ENCODE measurements at places on chromosomes 5 and 9.

GRCh38 chr9:98610211-98610610 lies 98.5 kb downstream of the GABBR2 start:
- DNase-seq = no peak

GRCh38 chr9:137176302-137177182 lies 4.7 kb upstream of the TMEM210 start:
- no peak for DNase-seq

DNA sequence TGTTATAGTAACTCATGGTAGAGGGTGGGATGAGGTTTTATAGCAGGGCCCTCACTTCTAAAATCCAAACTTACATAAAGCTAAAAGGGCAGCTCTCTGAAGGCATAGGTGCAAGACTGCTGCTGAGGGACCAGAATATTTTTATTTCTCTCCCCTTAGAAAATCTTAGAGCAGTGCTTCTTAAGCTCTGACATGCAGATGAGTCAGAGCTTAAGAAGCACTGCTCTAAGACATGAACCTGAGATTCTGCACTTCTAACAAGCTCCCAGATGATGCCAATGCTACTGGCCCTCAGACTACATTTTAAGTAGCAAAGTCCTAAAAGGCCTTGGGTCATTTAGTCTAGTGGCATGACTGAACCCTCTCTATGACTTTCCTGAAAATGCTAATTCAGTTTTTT lies 97.6 kb upstream of the SPRY4 start:
- DNase-seq = no peak

- no peak for DNase-seq
These were observed 50.2 kb downstream of the CSNK1A1 start for GRCh38 chr5:149500922-149501582.

- no peak for DNase-seq
These were observed 74.2 kb upstream of the TNFSF8 start for GRCh38 chr9:115004545-115004944.

GRCh38 chr5:81418606-81419005 lies 24.7 kb upstream of the ACOT12 start:
- no peak for DNase-seq

GRCh38 chr5:151740958-151741373 lies 17.5 kb downstream of the ATOX1 start:
- DNase-seq = no peak

DNA sequence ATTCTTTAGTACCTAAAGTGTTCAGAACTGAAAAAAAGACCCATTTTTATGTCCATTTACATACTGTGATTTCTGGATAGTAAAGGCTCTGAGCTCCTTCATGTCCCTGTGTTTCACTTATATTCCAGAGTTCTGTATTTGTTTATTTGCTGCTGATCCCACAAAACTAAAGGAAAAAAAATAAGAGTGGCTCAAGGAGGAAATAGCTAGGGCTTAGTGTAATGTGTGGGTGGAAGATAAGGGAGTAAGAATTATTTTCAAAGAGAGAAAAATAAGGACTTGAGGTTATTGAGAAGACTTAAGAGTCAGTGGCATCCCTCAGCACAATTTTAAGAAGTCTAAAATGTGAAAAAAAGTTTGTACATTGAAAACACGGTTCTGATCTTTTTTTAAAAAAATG lies 46.0 kb downstream of the ENTREP1 start:
- no peak for DNase-seq

DNA sequence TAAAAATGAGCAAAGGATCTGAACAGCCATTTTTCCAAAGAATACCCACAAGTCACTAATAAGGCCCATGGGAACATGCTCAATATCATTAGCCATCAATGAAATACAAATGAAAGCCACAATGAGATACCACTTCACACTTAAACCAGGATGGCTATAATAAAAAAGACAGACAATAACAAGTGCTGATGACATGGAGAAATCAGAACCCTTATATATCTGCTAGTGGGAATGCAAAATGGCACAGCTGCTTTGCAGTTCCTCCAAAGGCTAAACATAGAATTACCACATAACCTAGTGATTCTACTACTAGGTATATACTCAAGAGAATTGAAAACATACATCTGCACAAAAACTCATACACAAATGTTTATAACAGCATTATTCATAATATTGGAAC lies 83.7 kb downstream of the HOMER1 start:
- no peak for DNase-seq

GRCh38 chr9:85541876-85542275 lies 199.9 kb downstream of the AGTPBP1 start:
- no peak for DNase-seq

GRCh38 chr5:118052503-118052902 lies 935.8 kb downstream of the DTWD2 start:
- DNase-seq = no peak

DNA sequence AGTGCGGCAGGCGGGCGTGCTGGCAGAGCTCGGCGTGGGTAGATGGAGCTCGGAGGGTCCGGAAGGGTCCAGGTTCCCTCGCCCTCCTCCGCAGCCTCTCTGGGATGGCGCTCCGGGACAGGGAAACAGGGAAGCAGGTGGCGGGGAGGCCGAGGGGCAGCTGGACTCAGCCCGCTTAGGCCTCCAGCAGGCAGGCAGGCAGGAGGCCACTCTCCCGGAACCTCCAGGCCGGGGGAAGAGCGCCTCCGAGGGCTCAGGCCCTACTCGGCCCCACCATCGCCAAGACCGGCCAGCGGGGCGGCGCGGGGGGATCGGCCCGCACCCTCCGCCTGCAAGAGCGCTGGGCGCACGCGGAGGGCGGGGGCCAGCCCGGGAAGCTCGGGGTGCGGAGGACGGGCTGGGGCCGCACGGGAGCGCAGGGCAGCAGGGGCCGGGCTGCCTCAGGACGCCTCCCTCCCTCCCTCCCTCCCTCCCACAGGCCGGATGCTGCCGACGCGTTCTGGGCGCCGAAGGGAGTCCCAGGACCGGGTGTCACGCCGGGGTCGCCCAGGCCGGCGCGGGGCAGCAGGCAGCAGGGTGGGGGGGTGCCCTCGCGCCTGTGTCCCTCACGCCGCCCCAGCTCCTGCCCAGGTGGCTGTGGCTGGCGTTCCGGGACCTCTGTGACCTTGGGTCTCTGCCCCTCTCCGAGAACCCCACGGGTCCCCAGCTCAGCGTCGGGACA lies 977 bp downstream of the MGAT4B start:
- no peak for DNase-seq

DNA sequence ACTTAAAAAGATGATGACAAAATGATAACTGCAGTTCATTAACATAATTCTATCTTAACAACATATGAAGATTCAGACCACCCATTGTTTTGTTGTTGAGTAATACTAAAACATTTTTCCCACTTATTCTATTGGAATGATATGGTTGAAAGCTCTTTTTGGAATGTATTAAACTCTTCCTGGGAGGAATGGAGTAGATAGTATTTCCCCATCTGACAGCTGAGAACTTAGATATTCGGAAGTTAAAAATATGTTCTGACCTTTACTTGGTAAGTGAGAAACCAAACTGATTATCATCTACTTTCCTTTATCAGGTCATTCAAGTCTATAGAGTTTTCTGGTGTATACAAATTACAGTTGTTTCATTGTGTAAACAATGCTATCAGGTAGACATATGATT lies 452.9 kb downstream of the CSNK1G3 start:
- no peak for DNase-seq

DNA sequence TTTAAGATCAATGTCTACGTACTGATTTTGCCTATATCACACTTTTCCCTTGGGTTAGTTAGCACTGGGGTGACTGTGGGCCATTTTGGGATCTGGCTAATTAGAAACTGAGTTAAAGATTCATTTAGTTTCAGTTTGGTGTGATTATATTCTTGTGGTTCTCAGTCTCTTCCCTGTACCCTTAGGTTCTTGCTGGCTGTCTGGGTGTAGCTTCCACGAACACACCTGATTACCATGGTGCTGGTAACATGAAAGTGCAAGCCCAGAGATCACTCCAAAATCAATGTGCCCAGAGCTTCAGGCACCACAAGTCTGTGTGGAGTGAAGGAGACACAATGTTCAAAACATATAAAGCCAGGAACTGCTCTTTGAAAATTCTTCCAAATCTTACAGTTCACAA lies 248.1 kb downstream of the PDE4D start:
- no peak for DNase-seq

DNA sequence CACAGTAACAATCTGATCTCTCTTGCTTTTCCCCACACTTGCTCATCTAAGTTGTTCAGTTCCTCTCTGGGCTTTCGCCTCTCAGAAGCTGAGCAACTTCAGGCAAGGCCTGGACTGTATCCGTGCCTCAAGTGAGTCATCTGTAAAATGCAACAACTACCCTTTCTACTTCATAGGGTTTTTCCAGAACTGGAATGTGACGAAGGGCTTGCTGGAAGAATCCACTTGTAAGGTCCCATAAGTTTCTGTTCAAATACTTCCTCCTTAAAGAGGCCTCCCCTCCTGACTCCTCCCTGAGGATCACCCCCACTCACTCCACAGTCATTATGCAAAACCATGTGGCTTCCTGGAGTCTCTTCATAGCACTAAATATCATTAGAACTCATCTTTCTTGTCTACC lies 17.5 kb upstream of the INSYN2B start:
- no peak for DNase-seq

DNA sequence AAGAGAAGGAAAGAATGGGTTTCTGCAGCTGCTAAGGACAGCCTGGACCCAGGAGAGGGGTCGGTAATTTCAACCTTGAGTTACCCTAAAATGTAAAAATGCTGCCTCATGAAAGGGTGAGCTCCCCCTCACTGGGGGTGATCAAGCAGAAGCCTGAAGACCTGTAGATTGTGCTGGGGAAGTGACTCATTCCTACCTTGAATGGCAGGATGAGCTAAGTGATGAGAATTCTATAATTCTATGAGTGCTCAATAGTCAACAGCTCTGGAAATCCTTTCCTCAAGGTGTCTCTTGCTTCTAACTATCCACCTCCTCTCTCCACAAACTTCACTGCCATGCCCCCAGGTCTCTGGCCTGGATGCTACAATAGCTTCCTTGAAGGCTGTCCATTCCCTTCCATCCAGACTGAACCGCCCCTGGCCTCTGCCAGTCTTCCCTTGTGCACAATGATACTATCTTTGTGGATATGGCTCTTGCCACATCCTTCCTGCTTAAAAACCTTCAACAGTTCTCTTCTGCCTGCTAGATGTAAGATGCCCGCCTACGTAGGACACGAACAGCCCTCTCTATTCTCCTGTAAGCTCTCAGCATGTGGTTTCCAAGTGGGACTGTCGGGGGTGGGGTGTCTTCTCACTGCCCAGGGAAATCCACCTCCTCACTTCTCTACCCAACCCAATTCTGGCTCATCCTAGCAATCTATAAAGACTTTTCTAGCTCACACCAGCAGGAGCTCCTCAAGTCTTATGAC lies 50.6 kb downstream of the PTPN3 start:
- DNase-seq = no peak

DNA sequence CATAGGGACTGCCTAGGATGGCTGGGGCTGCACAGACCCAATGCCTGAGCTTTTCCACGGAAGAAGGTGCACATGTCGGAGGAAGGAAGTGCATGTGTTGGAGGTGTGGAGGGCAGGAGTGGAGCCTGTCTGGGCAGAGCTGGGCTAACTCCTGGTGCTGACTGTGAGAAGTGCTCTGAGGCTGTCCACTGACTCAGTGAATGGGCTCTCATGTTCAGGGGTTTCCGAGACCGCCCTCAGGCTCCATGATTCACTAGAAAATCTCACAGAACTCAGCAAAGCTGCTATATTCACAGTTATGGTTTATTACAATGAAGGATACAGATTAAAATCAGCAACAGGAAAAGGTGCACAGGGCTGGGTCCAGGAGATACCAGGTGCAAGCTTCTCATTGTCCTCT lies 37.2 kb downstream of the NTNG2 start:
- no peak for DNase-seq

GRCh38 chr5:171647043-171647903 lies 138.3 kb upstream of the SMIM23 start:
- no peak for DNase-seq

GRCh38 chr9:84697509-84698114 lies 28.1 kb downstream of the NTRK2 start:
- no peak for DNase-seq

Data from hematopoietic multipotent progenitor cell (in vitro differentiated cells).